ENCODE measurements at places on chromosomes 12 and 14.
A peak's percentile ranks its signal among the peaks of the same experiment; 100 is the strongest.

DNA sequence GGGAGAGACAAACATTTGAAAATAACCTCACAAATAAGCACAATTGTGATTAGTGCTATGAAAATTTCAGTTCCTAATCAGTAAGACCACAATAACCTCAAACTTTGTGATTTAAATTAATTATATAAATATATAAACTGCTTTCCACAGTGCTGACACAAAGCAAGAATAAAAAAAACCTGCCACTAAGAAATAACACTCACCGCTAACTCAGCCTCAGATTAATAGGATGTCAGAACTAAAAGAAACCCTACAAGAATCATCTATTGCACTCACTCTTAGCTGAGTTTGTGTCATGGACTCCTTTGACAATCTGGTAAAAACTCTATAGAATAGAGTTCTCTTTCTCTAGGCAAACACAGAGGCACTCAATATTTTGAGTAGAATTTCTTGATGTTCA is 68.4 kb downstream of the SLC41A2 start:
- DNase-seq, result no peak

GRCh38 chr12:77225373-77225772 is 160.0 kb upstream of the E2F7 start:
- DNase-seq, result no peak

GRCh38 chr14:61394542-61394941 is 73.2 kb downstream of the PRKCH start:
- no peak for DNase-seq

- DNase-seq, result no peak
These were observed 213.9 kb upstream of the FKBP4 start for GRCh38 chr12:2580821-2581220.

- DNase-seq, result peak; percentile 48
These were observed 42.0 kb downstream of the TRAF3 start for GRCh38 chr14:102819176-102819628.

DNA sequence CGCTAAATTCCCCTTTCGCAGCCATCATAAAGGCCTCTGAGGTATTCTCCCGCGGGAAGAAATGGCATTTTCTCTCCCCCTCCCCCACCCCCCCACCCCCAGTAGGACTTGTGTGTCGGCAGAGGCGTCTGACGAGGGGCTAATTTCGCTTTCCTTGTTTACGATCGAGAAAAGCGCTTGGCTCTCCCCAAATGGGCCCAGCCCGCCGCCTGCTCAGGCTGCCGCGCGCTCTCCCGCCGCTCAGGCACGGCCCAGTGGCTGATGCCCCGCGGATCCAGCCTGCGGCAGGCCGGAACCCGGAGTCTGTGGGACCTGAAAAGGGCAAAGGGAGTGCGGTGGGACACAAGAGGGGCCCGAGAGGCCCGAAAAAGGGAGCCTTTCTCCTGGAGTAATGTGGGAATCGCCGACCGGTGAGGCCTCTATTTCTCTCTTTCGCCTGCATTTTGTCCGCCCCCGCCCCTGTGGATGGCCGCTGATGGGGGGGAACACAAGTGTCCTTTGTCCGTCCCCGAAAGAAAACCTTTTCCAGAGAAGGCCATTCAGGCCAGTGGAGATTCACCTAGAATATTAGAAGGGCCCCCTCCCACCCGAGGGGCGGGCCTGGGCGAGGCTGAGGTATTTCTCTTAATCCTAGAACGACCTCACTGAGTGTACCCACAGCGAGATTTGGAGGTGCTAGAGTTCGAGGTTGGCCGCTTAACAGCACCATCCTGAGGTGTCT is 9.0 kb upstream of the HOXC6 start:
- no peak for DNase-seq

- DNase-seq, result no peak
These were observed 79.8 kb downstream of the PCNX1 start for GRCh38 chr14:70987041-70987440.

Measured in activated CD4-positive, CD25-positive, alpha-beta regulatory T cell (primary cell).